ENCODE measurements at places on chromosomes 6 and 20.
A peak's percentile ranks its signal among the peaks of the same experiment; 100 is the strongest.

- no peak for DNase-seq
Observed at GRCh38 chr6:118876198-118876597, 17.8 kb upstream of the ASF1A start.

- DNase-seq: no peak
Observed at GRCh38 chr6:33975661-33976436, 170.0 kb downstream of the GRM4 start.

- DNase-seq: no peak
Observed at GRCh38 chr6:946546-946945, 253.6 kb upstream of the EXOC2 start.

DNA sequence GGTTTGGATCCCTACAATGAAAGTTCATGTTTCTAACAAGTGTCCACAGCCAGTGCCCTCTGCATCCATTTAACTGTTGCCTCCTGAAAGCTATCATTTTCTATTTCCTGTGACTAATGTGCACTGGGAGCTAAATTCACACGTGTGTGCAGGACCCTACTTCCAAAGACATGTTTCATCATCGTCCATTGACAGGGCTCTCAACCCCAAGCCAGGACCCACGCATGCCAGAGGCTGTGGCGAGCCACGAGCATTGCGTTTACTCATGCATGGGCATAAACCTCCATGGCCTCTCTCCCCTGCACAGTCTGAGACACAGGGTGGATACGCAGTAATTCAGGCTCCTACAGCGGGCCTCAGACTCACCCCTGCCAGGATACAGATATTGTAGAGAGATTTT, 153.2 kb downstream of the MAFB start:
- DNase-seq: no peak

- no peak for DNase-seq
Observed at GRCh38 chr6:113120582-113121285, 736.4 kb upstream of the MARCKS start.

DNA sequence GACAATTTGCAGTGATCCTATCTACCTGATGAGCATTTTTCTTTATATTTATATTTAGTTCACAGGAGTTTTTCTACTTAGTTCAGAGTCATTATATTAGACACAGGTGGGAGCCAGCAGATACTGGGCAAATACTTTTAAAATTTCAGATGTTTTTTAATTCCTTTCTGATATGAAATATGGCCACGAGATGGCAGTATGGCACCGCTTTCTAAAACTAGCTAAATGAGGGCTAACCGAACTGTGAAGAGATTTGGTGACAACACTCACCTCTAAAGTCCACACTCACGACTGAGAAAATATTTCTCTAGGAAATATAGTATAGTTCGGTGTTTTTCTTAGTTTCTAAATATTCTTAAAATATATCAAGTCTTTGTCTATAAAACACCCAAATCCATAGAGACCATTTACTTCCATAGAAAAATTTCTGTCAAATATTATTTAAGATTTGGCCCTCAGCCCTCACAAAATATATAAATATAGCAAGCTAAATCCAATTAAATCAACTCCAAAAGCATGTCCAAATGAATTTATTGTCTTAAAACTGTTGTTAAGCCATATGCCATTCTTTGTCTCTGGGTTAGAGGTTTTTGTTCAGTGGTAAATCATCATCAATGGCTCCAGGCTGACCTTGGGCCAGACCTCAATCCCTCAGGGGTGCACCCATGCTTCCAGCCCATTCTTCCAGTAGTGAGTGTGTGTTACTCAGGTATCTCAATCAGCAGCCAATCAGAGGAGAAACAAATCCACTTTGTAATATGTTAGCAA, 63.6 kb downstream of the HUS1B start:
- peak; percentile 74 for DNase-seq

GRCh38 chr20:23159256-23159946, 73.3 kb upstream of the CD93 start:
- no peak for DNase-seq

DNA sequence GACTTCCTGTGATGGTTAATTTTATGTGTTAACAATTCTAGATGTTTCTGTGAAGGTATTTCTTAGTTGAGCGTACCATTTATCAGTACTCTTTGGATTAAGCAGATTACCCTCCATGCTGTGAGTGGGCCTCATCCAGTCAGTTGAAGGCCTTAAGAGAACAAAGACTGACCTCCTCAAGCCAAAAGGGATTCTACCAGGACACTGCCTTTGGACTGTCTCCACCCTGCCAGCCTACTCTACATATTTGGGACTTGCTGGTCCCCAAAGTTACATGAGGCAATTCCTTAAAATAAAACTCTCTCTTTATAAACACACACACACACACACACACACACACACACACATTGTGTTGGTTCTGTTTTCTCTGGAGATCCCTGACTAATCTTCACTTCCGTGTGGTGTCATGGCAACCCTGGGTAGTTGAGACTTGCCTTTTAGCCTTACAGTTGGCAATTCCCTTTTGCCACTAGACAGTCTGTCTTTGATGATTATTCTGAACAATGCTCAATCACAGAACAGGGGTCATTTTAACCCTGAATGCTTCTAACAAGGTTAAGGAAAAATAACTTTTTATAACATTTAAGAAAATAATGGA, 32.2 kb downstream of the MRAP2 start:
- no peak for DNase-seq

GRCh38 chr6:32195652-32195901, 3.1 kb upstream of the GPSM3 start:
- DNase-seq: peak; percentile 100

GRCh38 chr20:12179692-12180091, 262.0 kb downstream of the BTBD3 start:
- no peak for DNase-seq

DNA sequence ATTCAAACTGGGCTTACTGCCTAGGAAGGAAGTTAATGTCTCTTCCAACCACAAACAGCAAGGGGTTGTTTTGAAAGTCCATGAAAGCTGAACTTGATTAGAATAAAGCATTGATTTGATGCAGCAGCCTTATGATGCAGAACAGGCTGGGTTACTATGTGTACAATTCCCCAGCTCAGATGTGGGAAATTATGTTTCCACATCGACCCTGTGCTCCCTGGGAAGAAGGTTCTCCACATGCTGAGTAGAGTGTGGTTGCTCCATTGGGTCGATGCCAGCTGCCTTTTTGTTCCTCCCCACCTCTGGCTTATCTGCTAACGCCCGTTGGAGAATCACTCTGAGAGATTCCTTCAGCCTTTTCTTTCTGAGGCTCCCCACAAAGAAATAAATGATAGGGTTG, 1.2 kb downstream of the MAS1L start:
- no peak for DNase-seq

GRCh38 chr6:41651962-41652657, 13.8 kb downstream of the MDFI start:
- no peak for DNase-seq

GRCh38 chr6:11050731-11051130, 6.6 kb upstream of the ELOVL2 start:
- no peak for DNase-seq

- DNase-seq: no peak
Observed at GRCh38 chr20:38499366-38499765, 26.7 kb downstream of the RALGAPB start.

DNA sequence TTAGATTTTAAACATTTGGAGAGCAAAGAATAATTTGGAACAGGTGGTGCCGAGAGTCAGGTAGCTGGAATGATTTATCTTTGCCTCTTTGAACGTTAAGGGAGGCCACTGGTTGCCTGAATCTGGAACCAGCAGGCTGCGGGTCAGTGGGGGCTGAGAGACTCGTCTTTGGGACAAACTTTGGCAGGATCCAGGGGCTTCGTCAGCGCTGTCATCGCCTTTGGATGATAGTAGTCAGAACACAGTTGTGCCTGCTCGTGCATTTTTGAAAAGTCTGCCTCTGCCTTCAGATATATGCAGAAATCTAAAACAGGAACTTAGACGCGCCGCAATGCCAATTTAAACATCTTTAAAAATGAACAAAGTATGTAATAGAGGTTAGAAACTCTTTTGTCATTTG, 5.0 kb downstream of the EYA2 start:
- DNase-seq: no peak

- no peak for DNase-seq
Observed at GRCh38 chr20:53513168-53513488, 80.5 kb downstream of the ZNF217 start.

GRCh38 chr20:55417836-55418235, 587.5 kb downstream of the CBLN4 start:
- no peak for DNase-seq

GRCh38 chr6:140001821-140002341, 627.4 kb upstream of the CITED2 start:
- no peak for DNase-seq

GRCh38 chr6:125380474-125380873, 78.7 kb upstream of the HDDC2 start:
- DNase-seq: no peak

DNA sequence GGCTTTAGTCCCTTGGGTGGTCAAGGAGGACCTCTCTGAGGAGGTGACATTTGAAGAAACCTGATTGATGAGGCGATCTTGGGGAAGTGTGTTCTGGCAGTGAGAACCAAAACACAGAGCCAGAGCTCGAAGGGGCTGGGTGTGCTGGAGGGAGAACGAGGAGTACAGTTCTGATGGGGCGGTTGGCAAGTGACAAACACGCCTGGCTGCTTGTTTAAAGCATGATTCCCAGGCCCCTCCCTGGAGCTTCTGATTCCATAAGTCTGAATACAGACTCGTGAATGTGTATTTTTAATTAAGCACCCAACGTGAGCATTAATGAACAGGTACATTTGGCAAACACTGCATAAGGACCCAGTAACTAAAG, 886 bp upstream of the NFATC2 start:
- DNase-seq: no peak

GRCh38 chr20:25148181-25148981, 47.1 kb upstream of the ENTPD6 start:
- peak; percentile 46 for DNase-seq

DNA sequence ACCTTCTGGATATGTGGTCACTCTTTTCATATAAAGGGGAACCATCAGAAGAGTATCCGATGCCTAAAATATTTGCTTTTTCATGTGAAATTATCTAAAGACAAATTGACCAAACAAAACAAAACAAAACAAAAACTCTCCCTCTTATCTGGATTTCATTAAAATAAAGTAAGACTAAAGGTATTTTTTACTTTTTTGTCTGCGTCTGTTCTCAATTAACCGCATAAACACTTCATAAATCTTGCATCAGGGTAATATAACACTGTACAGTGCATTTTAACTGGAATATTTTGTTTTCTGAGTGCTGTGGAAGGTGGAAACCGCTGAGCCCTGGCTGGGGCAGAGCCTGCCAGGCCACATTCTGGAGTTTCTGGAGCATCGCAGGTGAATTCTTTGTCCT, 234.1 kb upstream of the ZFP64 start:
- no peak for DNase-seq

DNA sequence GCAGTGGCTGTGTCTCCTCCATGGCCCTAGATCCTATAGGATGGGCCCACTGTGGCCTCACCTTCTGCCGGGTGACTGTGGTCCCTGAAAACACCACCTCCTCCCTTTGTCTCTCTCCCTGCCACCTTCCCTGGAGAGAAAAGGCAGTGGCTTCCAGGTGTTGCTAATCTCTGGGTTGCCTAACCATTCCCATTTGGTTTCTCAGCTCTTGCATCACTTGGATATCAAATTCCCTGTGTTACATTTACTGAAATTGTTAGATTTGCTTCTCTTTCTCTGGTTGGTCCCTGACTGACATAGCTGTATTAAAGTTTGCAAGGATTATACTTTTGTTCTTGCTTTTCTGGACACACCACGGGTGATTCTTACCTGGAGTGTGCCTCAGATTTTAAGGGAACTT, 9.3 kb upstream of the ZFP64 start:
- no peak for DNase-seq

DNA sequence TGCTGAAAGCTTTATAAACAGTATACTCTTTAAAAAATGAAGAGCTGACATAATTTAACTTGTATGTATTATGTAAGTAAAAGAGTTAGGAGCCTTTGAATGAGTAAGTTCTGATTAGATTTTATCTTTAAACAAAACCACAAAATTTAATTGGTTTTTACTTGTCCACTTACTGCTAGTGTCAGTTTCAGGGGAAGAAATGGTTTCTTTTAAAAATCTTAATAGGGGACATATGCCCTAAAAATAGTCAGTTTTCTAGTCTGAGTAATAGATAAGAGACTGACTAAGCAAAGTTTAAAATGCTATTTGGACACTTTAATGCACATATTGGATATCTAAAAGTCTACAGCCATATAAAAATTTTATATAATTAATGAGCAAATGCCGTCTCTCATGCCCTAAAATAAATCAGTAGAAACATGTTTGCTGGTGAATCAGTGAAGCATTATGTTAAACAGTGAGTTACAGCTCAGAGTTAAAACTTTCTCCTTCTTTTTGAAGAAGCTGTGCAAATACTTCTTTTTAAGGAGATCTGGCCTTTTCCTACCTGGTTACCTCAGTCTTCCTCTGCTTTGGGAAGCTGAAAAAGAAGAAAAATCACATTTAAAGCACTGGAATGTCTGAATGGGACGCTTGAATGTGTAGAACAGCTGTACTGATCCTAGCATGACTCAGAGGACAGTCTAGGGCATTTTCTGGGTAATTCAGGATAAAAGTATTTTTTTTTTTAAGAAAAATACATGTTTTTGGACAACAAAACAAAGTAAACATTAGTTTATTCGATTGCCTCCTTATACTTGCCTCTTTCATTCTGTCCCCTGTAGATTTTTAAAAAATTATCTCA, 55.3 kb downstream of the CDH26 start:
- no peak for DNase-seq

GRCh38 chr20:10639077-10639736, 34.6 kb downstream of the JAG1 start:
- no peak for DNase-seq

DNA sequence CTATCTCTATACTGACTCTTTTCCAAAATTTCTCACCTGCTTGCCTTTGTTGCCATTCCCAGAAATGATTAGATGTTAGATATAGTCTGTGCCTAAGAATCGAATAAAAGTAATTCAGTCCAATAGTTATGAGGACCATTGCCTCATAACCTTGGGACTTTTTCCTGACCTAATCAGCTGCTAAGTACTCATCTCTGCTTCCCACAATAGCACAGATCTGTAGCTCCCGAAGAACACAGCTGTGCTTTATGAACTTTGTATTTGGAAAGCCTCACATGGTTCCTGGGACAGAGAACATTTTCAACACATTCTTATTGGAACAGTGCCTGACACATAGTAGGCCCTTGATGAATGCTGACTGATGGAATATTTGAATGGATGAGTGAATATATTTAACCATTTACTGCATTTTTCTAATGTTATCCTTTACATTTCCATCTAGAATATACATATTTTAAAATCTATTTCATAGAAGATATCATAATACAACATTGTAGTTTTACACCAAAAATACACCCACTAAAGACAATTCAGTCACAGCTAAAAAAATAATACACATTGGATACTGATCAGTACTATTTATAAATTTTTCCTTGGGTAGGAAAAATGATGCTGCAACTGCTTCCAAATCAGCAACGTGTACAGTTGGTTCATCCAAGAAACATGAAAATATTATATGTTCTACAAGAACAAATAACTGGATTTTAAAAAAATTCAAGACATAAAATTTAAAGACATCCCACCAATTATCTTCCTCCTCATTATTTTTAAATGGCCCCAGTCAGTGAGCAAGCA, 53.9 kb downstream of the HS3ST5 start:
- DNase-seq: no peak

Data from activated CD4-positive, alpha-beta T cell treated with anti-CD3 and anti-CD28 coated beads, Interleukin-2, amount 50 U/mL, for 16 hours (primary cell).